ENCODE measurements at places on chromosomes 12 and 14.

- DNase-seq: no peak
Measured at GRCh38 chr14:77170045-77170444, 11.6 kb upstream of the TMEM63C start.

GRCh38 chr14:33062881-33063280 is 124.2 kb downstream of the NPAS3 start:
- DNase-seq: no peak

- no peak for DNase-seq
Measured at GRCh38 chr14:98974113-98974512, 297.9 kb downstream of the BCL11B start.

GRCh38 chr12:43210485-43211192 is 341.4 kb downstream of the ADAMTS20 start:
- no peak for DNase-seq

DNA sequence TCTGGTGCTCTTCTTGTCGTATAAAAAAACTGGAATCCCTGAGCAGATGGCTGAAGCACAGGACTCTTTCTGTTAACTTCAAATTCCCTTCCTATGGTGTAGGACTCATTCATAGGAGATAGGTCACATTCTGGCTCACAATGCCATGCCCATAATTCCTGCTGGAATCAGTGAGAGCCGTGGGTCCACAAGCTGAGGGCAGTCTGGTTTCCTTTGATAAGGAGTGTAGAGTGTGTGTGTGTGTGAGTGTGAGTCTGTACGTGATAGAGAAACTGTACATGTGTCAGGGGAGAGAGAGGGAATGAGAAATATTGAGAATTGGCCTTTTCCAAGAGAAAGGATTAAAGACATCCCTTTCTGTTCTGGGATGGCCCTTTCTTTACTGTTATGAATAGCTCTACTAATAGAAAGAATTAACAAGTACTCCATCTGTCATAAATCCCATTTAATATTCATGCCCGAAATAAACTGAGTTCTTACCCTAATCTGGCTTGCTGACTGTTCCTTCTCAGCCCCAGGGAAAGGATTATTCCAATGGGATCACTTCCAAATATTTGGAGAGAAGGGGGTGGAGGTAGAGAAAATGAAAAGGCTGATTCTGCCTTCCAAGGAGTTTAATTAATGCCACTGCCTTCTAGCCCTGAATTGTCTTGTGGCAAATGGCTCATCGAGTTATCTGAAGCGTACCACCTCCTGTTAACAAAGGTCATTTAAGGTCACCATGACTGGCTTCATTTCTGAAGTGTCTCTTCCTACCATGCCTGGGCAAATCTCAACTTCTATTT is 79.0 kb downstream of the TMX1 start:
- no peak for DNase-seq

DNA sequence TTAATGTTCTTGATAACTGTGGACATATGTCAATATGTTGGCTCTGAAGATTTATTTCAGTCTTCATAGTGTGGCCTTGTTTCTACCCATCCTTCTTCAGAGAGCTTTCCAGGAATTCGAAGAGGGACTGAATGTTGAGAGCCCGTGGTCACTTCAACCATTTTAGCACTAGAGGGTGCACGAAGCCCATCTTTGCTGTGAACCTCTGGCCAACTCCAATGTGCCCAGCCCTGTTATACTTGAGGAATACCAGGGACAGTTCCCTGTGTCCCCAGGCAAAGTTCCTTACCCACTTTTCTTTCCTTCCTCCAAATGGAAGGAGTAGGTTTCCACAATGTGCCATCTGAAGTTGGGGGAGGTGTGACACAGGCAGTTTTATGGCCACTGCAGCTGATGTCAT is 603.5 kb downstream of the RPL10L start:
- DNase-seq: no peak

DNA sequence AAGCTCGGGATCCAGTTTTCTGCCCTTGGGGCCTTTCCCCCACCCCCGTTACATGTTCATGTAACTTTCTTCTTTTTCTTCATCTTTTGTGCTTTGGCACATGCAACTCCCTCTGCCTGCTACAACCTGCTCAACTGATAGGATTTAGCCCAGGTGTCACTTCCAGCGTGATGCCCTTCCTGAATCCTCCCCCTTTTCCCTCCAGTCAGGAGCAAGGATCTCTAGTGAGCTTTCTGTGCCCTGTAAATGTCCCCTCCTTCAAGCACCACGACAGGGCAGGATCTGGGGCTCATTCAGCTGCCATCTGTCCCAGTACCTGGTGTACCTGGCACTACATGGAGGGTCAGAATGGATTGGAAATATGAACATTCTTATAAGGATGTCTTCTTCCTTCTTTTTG is 15.3 kb downstream of the PELI2 start:
- DNase-seq: no peak

- DNase-seq: no peak
Measured at GRCh38 chr12:106753526-106753925, 21.0 kb upstream of the RIC8B start.

DNA sequence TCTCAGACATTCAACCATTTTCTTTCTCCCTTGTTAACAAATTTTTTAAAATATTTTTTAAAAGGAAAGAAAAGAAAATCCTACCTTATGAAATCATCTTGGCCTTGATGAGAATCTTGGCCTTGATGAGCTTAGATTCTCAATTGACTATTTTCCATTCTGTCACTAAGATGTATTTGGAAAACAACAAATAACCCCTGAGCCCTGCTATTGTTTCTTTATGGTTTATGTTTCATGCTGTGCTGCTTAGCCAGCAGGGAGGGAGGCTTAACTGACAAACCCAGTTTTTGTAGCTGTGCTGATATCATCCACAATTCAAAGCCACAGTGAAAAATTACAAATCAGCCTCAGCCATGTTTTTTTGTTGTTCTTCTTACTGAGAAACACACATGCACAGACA is 404.1 kb downstream of the RAD51B start:
- DNase-seq: no peak

- no peak for DNase-seq
Measured at GRCh38 chr12:92107621-92108131, 38.0 kb downstream of the BTG1 start.

DNA sequence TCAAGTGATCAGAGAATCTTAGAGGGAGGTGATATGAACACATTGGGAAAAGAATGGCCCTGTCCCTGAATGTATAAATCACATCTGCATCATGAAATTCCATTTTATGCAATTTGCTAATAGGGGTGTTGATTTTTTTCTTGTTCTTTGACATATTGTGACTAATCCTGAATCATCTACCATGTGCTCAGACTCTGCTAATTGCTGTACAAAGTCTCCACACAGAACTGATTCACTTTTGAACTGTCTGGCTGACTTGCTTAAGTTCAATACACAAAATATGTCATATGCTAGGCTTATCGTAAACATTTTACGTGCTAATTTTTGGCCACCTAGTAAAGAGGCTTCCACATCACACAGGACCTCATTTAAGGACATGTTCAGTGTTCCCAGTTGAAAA is 2.6 kb downstream of the TMEM132D start:
- DNase-seq: no peak

GRCh38 chr14:61438860-61439765 is 117.7 kb downstream of the PRKCH start:
- DNase-seq: no peak

DNA sequence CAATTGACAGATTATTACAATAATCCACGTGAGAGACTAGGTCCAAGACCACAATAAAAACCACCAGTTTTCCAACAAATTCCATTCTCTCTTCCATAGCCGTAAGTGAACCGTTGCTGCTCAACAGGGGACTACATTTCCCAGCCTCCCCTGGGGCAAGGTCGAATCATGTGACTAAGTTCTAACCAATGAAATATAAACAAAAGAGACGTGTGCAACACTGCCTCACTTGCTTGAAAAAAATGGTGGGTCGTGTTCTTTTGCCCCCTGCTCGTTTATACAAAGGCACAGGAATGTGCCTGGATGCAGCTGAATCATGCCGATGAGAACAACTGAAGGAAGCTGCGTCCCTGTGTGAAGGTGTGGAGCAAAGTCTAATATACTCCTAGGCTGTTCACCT is 51.1 kb downstream of the HSPB8 start:
- DNase-seq: peak; percentile 1
